T-helper 2 cell (primary cell): ENCODE measurements at places on chromosomes 3 and 15.

DNA sequence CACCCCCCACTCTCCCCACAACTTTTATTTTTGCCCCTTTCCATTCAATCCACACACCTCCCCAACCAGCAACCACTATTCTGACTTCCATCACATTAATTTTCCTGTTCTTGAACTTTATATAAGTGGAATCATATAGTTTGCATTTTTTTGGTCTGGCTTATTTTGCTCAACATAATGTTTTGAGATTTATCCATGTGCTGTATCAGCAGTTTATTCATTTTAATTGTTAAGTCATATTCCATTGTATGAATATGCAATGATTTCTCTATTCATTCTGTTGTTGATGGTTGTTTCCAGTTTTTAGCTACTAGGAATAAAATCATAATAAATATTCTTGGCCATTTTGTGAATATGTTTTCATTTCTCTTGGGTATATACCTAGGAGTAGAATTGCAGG lies 5.8 kb upstream of the SCAMP5 start:
- no peak for DNase-seq

- no peak for DNase-seq
These were observed 103.5 kb upstream of the RPL32 start for GRCh38 chr3:12944849-12945248.

DNA sequence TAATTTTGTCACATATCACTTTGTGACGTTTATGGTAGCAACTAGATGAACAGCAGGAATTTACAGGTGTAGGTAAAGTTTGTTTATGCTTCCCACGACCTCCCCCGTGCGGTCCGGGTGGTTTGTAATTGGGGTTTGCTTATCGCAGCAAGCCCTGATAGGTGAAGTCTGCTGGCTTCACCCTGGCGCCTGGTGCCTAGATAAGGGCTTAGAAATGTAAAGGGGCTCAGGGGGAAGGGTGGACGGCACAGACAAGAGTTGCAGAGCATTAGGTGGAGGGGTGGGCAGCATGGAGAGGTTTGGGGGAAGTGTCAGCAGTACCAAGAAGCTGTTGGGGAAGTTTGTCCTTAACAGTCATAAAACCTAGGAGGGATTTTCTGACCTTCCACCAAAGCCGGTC lies 108.1 kb upstream of the RNF7 start:
- DNase-seq = no peak

DNA sequence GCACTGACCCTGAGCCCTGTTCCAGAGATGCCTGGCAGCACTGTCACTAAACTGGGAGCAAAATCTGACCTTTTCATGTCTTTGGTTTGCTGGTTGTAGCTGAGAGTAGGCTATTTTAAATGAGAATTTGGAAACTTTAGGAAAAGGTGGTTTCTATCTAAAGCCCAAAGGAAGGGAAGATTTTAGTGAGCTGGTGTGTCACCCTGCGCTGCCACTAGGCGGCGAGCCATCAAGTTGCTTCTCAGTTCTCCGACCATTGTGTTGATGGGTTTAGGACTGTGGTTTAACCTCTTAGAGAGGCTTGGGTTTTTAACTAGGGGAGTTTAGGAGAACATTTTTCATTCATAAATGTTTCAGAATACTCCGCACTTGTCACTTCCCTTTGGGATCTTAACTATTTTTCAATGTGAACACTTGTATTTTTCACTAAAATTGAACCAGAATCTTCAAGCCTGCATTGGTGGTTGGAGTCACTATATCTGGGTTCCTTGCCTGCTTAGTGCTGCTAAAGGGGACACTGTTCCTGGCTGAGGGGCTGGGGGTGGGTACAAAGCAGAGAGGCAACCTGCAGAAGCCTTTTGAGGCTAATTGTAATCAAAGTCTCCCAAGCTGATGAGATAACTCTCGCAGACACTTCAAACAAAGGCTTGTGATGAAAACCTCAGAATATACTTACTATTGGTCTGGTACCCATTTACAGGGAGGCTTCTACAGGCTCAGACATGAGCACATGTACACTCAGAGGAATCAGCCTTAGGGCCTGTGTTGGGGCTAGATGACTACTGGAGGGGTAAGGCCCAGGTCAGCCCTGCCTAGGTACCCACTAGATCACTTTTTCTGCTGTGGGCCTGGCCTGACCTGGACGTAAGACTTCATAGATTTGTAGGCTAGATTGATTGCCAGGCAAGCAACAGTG lies 16.8 kb downstream of the EXOSC7 start:
- DNase-seq = no peak

DNA sequence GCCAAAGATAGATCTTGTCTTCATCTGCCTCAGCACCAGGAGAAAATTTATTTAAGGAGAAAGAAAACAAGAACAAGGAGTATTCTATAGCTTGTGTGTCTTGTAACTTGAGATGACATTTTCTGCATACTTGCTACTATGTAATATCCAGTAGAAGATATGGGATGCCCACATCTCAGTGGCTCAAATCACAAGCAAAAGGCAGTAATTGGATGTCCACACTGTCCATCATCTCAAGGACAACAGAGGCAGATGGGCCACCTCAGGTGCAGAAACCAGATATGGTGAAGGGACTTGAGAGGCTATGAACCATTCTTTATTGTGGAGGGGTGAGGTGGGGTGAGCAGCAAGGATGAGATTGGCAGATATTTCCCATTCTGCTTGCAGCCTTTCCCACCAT lies 309.0 kb downstream of the GBE1 start:
- no peak for DNase-seq

- DNase-seq = no peak
These were observed 892.2 kb downstream of the SI start for GRCh38 chr3:164186095-164186494.

DNA sequence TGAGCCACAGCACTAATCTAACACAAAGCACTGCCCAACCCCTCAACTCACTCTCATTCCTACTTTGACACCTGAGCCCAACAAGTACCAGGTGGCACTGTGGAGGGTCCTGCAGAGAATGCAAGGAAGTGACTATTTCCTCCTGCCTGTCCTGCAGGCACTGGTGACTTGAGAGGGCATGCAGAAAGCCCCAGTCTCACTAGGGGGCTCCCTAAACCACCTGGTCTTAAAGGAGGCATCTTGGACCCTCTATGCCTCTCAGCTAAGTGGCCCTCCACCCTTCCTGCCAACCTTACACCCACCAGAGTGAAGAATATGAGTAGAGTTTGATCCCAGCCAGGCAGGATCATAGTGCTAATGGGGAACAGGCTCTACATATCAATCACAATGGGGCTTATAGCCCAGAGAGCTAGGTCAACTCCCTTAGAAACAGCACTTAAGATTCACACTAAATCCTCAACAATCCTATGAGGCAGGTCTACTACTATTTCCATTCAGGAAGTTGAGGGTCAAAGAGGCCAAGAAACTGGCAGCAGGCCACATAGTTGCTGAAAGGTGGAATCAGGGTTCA lies 15.2 kb downstream of the TRAIP start:
- no peak for DNase-seq

DNA sequence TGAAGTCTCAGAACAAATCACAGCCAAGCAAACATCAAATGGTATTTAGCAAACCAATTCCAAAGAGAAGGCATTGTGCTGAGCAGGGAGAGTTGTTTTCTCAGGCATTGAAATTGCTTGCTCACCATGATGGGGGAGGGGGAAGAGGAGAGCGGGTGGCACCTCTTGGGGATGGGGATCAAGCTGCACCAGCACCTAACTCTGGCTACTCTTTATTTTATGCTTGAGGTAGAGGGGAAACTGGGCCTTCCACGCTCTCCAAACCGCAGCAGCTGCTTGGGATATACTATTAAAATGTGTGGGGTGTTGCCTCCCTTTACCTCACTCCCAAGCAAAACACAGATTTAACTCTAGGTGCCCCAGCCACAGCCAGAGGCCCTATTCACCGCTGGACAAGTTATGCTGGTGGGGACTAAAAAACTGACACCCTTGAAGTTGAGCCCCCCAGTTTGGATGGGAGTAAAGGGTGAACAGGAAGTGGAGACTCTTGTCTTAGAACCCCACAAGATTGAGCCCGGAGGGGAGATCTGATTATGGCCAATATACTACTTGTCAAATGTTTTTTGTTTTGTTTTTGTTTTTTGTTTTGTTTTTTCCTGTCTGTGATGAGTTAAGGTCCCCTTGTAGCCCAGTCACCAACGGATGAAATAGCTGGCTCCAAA lies 5.0 kb upstream of the FOXB1 start:
- DNase-seq = no peak

- DNase-seq = no peak
These were observed 415.8 kb upstream of the SEMA6D start for GRCh38 chr15:47301481-47301880.

- no peak for DNase-seq
These were observed 81.4 kb upstream of the PXYLP1 start for GRCh38 chr3:141150081-141150830.

GRCh38 chr15:29422606-29423005 lies 153.0 kb upstream of the NSMCE3 start:
- DNase-seq = no peak

GRCh38 chr3:94176988-94177745 lies 114.3 kb downstream of the NSUN3 start:
- DNase-seq = no peak

GRCh38 chr15:85764649-85765277 lies 30.0 kb downstream of the KLHL25 start:
- DNase-seq = no peak

DNA sequence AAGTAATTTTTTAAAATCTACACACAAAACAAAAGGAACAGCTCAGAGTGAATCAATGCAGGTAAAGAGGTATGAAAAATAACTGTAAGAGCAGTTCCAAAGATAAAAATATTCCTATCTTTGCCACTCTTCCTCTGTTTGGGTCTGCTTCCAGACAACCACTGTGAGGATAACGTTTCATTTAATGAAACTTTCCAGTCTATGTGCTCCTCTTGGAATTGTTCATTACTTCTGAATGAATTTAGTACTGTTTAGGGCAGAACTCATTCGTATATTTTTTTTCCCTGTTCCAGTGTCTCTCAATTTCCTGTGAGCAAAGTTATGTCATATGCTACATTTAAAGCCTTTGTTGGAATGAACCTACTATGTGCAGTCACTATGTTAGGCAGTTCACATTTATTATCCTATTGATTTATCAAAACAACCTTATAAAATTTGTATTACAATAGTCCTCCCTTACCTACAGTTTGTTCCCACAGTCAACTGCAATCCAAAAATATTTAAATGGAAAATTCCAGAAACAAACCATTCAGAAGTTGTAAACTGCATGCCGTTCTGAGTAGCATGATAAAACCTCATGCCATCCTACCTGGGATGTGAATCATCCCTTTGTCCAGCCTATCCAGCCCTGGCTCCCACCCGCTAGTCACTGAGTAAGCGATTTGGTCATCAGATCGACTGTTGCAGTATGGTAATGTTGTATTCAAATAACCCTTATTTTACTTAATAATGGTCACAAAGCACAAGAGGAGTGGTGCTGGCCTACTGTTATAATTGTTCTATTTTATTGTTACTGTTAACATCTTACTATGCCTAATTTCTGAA lies 98.1 kb downstream of the TMCC1 start:
- DNase-seq = no peak

GRCh38 chr3:169966951-169967915 lies 626 bp downstream of the SEC62 start:
- peak; percentile 66 for DNase-seq

- DNase-seq = no peak
These were observed 32.2 kb downstream of the NGLY1 start for GRCh38 chr3:25751048-25751447.

DNA sequence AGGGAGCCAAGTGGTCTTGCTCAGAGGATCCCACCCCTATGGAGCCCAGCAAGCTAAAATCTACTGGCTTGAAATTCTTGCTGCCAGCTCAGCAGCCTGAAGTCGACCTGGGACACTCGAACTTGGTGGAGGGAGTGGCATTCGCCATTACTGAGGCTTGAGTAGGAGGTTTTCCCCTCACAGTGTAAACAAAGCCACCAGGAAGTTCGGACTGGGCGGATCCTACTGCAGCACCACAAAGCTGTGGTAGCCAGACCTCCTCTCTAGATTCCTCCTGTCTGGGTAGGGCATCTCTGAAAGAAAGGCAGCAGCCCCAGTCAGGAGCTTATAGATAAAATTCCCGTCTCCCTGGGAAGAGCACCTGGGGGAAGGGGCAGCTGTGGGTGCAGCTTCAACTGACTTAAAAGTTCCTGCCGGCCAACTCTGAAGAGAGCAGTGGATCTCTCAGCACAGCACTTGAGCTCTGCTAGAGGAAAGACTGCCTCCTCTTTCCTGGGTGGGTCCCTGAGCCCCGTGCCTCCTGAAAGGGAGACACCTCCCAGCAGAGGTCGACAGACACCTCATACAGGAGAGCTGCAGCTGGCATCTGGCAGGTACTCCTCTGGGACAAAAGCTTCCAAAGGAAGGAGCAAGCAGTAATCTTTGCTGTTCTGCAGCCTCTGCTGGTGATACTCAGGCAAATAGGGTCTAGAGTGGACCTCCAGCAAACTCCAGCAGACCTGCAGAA lies 576.3 kb upstream of the NECTIN3 start:
- DNase-seq = no peak

DNA sequence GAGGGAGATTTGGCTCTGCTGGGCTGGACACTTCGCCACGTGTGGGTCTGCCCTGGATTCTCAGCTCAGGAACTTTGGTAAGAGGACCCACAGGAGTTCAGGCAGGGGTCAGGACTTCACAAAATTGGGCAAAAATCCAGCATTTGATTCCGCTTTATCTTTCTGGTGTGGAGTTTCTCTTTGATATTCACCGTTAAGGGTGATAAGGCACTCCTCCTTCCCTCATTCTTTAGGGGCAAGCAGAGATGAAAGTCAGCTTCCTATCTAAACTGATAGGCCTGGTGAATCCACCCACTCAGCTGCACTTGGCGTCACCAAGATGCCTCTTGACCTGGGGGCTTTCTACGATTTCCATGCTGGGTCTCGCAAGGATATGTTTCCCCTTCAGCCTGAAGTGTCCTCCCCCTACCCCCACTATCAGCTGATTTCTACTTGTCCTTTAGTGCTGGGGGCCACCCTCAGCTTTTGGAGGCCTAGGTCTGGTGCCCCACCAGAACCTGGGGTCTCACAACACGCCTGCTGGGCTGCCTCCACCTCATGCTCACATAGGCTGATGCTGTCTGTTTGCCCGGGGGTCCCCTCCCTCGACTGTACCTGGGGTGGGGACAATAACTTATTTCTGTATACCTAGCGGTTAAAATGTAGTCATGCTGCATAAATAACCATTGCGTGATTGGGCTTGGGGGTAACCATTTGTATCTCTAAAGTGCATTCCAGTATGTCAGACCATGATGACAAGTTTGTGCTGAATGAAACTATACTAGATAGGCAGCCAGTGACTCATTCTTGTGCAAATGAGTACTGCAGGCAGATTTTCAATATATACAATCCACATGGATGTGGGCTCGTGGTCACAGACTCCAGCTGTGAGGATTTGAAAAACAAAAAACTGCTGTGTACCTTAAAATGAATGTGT lies 248.3 kb downstream of the ADAMTS17 start:
- no peak for DNase-seq

- DNase-seq = no peak
These were observed 38.7 kb downstream of the C2CD4B start for GRCh38 chr15:62126364-62126763.

- no peak for DNase-seq
These were observed 2.6 kb downstream of the ATP8B4 start for GRCh38 chr15:50116477-50116876.
